SJSA1 (cell line): ENCODE measurements at places on chromosomes 5 and 9. TPM values are rescaled to one million over a fixed set of nuclear protein-coding genes. Genes with fewer than 3 reads are reported as not detected.
A peak's percentile ranks its signal among the peaks of the same experiment; 100 is the strongest.

Gene HTR4
- total RNA-seq: not detected in 2 replicates

GRCh38 chr9:72355153-72355552, 9.9 kb downstream of the ZFAND5 start:
- no peak overlapping the region for H3K4me3 ChIP-seq
- H3K36me3 ChIP-seq: peaks cover 86% of the 10 kb centered on the region
- H3K27me3 ChIP-seq: no peaks in the 10 kb centered on the region
- DNase-seq: no peak
- H3K27ac ChIP-seq: no peak overlapping the region
- H3K4me1 ChIP-seq: peaks cover 17% of the 10 kb centered on the region

- no peaks in the 10 kb centered on the region for H3K27me3 ChIP-seq
- no peak for DNase-seq
- H3K4me1 ChIP-seq: no peaks in the 10 kb centered on the region
Observed at GRCh38 chr9:118423021-118423420, 718.8 kb downstream of the TLR4 start.

DNA sequence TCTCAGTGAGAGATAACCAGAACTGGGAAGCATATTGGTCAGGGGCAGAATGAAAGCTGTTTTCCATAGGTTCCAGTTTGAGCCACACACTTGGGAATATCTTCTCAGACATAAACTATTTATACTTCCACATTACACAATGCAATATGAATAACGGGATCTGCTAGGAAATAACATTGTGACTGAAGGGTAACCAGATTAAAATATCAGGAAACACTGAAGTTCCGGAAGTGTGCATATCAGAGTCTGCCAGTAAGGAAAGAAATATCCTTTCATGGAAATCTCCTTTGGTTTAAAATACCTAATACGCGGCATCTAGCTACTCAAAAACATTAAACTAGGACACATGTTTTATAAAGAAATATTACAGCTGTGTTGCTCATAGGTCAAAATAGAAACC, 56.3 kb downstream of the ST8SIA4 start:
- no peak overlapping the region for H3K4me3 ChIP-seq
- H3K36me3 ChIP-seq: no peaks in the 10 kb centered on the region
- H3K4me1 ChIP-seq: 0 out of 2 replicates have a peak, but pooled peaks cover under 1% of the 10 kb centered on the region
- H3K27ac ChIP-seq: no peak overlapping the region

Gene FAM78A
- 0.03 TPM in 1 of 2 replicates, not detected in the other for total RNA-seq

DNA sequence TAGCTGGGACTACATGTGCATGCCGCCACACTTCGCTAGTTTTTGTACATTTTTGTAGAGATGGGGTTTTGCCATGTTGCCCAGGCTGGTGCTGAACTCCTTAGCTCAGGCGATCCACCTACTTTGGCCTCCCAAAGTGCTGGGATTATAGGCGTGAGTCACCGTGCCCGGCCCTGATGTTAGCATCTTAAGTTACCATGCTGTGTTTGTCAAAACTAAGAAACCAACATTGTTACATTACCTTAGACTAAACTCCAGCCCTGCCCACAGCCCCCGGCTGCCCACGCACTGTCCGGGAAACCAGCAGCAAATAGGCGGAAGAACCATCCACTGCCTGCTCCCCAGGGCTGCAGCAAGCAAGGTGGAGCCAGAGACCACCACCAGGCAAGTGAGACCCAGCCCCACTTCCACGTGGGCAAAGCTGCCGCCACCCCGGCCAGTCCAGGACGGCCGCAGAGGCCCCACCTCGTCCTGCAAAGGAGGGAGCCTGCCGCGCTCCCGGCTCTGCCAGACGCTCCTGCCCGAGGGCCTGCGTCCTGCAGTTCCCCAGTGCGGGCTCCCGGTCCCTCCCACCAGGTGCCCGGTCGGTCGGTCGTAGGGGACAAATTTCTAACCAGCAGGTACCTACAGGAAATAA, 35.7 kb upstream of the TXN start:
- H3K4me3 ChIP-seq: no peak overlapping the region
- H3K36me3 ChIP-seq: no peaks in the 10 kb centered on the region
- no peak overlapping the region for H3K27ac ChIP-seq
- no peaks in the 10 kb centered on the region for H3K27me3 ChIP-seq
- no peak for DNase-seq

- H3K4me3 ChIP-seq: no peak overlapping the region
- H3K36me3 ChIP-seq: no peaks in the 10 kb centered on the region
- H3K27me3 ChIP-seq: no peaks in the 10 kb centered on the region; the same call in 1 of the 2 replicates
- peak; percentile 56 for DNase-seq
- H3K4me1 ChIP-seq: peaks cover 20% of the 10 kb centered on the region
- H3K27ac ChIP-seq: no peak overlapping the region
Observed at GRCh38 chr9:108468364-108468763, 387.4 kb downstream of the ACTL7B start.

Gene SMIM33
- total RNA-seq: not detected in 2 replicates

DNA sequence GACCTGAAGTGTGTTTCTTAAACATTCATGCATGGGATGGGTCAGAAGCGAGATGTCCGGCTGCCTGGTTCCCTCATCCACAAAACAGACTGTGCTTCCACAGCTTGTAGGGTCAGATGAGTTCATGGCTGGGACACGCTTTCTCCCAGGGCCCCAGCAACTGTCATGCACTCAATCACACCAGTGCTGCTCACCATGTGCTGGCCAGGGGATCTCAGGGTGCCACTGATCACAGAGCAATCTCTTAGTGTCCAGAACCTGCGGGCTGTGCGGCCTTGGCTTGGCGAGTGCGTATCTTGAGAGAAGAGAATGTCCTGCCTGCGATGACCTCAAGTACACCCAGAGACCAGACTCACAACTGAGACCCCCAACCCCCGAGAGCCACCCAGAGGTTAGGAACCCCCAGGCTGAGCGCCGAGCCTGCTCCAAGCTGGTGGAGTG, 26.0 kb upstream of the FCN2 start:
- no peak overlapping the region for H3K27ac ChIP-seq
- H3K4me3 ChIP-seq: no peak overlapping the region
- no peak for DNase-seq

Gene GRM6
- not detected in 2 replicates for total RNA-seq
